Right renal cortex interstitium (tissue), 3 donors: ENCODE measurements at places on chromosomes 4 and X. TPM values are rescaled to one million over a fixed set of nuclear protein-coding genes. Genes with fewer than 3 reads are reported as not detected.

DNA sequence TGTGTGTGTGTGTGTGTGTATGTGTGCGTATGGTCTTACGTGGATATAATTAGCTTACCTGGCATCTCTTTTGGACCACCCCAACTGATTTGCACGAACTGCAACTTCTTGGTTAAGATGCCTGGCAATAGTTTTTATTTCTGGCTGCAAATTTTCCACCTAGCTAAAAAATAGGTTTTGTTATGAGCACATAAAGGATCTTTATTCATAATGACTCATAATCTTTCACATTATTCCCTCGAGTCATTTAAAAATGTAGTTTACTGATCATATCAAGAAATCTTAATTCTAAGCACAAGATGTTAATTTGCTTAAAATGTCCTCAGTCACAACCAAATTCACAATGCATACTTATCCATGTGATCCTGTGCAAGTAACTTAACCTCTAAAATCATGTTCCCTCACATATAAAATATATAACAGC lies 1.5 kb downstream of the COX18 start:
- no peak for DNase-seq

DNA sequence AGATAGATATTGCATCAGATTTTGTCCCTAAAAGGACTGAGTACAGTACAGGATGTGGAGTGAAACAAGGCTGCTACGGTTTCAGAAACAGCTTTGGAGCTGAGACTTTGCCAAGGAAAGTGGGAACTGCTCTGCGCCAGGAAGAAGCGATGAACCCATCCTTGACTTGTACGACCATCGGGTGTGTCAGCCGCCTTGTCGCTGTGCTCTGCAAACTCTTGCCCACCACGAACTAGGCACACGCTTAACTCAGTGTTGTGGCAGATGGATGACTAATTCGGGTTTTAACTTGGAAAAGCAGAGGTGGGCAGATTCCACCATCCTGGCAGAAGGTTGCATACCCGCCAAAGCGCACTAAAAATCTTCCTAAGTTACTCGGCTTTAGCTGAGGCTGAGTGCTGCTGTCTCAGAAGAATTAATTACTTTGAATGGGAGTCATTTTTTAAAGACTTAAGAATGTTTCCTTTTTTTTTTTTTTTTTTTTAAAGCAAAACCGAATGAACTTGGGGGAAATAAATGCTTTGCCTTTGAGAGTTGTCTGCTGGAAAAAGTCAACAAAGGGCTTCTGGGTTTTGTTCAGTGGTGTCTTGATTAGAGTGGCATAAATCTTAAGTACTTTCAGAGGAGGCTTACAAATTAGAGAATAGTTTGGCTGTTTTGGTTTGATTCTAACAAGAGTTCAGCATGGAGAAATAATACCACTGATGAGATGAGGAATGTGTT lies 69.5 kb downstream of the SHROOM2 start:
- no peak for DNase-seq

DNA sequence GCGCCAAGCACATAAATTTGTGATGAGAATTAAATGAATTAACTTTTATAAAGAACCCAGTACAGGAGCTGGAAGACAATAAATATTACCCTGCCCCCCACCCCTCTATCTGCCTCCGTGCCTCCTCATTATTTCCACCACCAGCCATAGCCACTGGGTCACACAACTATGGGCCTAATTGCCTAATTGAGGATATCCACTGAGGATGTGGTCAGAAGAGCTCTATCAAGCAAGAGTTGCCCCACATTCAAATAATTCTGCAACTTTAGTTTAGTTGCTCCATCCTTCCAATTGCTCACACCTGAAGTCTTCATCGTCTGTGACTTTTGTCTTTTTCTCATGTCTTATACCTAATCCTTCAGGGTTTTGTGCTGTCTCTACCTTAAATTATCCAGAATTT lies 9.5 kb upstream of the CXCL8 start:
- DNase-seq = no peak

FABP2 gene
- polyA plus RNA-seq = 0.85 TPM

GRCh38 chrX:134476284-134476683 lies 16.3 kb downstream of the HPRT1 start:
- no peak for DNase-seq

AFP gene
- polyA plus RNA-seq = 1,253 TPM

- no peak for DNase-seq
Measured at GRCh38 chrX:149010853-149011224, 494.3 kb downstream of the IDS start.

GRCh38 chr4:40173470-40173875 lies 23.4 kb upstream of the RHOH start:
- DNase-seq = no peak

DNA sequence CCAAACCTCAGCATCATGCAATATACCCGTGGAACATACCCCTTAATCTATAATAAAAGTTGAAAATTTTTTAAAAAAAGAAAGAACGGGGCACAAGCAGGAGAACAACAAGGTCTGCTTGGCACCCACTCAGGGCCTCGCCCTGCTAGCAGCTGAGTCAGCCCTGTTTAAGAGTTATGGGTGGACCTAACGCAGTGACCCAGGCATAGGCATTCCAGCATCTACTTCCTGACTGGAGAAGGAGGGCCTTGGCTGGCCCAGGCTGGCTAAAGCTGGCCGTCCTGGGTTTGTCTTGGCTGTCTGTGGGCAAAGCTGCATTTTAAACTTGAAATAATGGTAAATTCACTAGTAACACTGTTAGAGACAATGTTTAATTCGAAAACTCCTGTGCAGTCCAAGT lies 236.7 kb upstream of the PGRMC2 start:
- no peak for DNase-seq

DNA sequence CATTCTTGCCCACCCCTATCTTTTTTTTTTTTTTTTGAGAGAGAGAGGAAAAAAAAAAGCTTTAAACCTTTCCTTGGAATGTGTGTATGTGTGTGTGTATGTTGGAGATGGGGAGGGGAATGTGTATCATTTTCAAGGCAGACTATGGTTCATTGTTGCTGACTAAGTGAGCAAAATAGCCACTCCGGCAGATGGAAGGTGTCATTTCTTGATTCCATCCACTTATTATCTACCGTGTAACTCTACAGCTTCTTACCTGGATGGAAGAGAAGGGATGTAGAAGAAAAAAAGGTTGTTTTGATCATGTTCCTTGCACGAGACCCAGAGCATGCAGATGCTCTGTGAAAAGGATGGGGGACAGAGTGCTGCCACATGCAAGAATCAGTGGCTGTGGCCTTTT lies 5.9 kb upstream of the GK2 start:
- no peak for DNase-seq

DNA sequence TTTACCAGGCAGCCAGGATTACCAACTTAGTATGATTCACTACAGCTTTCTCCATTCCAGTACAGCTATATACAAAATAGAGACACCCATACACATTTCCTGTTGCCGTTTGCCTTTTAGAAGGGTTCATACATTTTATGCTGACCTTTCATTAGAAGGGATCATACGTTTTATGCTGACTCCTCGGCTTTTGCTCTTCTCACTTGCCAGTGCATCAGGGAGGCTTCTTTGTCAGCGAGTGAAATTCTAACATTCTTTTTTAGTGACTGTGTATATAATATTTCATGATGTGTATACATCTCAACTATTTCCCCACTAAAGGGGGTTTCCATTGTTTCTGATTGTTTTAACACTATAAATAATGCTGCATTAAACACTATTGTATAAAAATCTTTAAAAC lies 552.6 kb downstream of the TRIML1 start:
- DNase-seq = no peak

DNA sequence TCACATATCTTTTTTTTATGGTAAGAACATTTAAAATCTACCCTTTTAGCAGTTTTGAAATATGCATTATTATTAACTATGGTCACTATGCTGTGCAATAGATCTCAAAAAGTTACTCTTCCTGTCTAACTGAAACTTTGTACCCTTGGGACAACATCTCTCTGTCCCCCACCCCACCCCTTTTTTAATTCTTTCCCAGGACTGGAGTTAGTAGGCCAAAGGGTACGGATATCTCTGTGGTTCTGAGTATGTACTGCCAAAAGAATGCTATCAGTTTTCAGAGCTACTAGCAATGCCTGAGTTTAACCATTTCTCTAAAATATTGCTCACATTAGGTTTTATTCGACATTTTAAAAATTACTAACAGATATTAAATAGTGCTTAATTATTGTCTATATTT lies 4.7 kb upstream of the FAM241A start:
- no peak for DNase-seq

HS6ST2 gene
- 24.4 TPM for polyA plus RNA-seq

BTK gene
- 1.5 TPM for polyA plus RNA-seq

DNA sequence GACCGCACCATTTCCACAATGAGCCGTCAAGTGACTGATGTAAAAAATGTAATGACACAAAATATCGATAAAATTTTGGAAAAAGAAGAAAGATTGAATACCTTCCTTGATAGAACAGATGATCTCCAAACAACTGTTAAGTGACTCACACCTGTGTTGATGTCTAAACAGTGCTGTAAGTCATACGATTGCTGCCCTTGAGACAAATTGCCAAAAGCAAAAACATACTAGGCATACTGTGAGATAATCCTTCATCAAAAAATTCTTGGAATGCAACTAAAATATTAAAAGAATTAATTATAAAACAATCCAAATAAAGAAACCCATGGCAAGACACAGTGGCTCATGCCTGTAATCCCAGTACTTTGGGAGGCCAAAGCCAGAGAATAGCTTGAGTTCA lies 53.4 kb downstream of the HNRNPD start:
- DNase-seq = no peak

DNA sequence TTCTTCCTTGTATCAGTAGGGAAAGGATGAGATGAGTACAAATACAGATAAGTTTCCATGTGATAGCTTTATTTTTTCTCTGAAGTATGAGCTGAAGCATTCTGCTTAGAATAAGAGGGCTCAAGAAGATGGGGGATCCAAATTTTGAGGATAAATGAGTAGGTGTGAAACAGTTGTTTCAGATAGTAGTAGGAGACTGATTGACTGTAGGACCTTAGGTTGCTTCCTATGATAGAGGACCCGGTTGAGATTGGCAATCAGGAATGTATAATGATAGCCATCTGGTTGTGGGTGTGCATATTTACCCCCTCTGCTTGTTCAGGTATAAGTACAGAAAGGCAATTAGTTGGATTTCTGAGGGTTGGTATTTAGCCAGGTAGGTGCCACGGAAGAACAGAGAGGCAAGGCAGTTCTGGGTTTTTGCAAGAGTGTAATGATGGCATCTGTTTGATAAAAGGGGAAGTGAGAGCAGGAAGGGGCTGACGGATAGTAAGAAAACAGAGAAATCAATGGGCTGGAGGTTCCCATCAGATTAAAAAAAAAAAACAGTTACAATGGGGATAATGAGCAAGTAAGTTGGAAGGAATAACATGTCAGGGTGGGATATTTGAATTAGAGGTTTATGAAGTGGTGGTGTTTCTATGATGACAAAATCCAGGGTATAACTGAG lies 13.7 kb downstream of the OCRL start:
- DNase-seq = no peak
